GOT3 (cell line): ENCODE measurements at places on chromosomes 2 and 18.
A peak's percentile ranks its signal among the peaks of the same experiment; 100 is the strongest.

DNA sequence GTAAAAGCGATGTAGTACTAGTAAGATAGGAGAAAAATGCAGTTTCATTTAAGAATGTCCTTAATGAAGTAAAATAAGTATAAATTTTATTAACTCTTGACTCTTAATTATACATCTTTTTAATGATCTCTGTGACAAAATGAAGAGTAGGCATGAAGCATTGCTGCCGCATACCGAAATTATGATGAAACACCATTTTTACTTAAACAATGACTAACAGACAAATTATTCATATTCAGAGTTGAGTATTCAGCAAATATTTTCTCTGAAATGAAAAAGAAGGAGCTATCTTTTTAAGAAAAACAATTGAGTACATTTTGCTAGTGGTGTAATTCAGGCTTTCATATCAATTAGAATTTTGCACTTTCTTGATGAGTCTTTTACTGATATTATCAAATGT is 150.6 kb upstream of the DOCK10 start:
- DNase-seq, result no peak

DNA sequence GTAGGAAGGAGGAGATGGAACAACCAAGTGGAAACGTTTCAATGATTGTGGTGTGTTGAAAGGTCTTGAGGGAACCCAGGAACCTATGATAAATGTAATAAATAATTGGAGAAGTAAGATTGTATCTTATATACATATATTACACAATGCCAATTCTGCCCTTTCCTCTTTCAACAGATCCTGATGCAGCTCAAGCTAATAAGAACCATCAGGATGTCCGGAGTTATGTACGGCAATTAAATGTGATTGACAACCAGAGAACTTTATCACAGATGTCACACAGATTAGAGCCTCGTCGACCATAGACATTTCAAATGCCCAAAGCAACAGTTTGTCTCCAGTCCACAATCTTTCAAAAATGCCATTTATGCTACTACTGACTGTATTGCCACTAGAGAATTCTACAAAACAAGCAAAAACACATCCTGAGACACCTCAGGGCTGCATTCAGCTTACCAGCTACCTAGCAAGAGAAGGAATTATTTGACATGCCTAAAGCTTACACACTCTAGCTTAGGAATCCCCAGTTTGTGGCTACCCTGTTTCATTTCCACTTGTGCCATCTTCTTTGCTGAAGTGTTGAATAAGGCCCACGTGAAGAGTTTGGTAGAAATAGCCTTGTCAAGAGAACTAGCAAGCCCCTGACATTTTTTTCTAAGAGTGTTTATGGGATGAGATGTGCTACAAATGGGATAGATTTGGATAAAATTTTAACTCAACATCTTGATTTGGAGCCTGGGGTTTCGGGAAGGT is 24.0 kb upstream of the MAP3K20 start:
- DNase-seq, result no peak

GRCh38 chr18:50559752-50560680 is at the start of gene MAPK4:
Gene MAPK4 (plus strand): TSS chr18:50560087. CDS start chr18:50663959, 103,872 bp downstream.
- no peak for DNase-seq

DNA sequence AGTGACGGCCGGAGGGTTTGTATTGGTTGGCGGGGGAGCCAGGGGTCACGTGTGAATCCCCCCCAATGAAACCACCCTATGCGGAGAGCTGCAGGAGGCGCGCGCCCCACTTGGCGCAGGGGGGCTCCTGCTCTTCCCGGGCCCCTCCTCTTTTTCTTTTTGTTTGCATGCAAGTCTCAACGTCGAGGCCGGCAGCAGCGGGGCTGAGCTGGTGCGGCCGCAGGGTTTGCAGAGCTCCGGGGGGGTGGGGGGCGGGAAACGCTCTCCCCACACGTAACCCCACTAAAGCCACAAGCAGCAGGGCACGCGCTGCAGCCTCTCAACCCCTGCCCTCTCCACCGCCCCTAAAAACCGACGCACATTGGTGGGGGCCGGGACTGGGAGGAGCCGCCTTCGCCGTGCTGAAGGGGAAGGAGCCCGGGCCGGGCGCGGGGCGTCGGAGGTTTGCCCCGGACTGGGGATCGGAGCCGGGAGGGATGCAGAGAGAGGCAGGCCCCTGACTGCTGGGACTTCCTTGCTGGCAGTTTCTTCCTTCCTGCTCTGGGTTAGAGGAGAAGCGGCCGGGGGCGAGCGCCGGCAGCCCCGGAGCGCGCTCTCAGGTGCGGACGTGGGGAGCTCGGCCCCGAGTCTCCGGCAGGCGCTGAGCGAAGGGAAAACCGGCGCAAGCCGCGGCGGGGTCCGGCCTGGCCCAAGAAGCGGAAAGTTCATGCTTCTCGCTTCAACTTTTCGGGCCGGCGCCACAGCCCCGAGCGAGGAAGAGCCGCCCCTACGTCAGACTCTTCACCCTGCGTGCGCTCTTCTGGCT is 864 bp downstream of the LBH start:
- DNase-seq, result peak; percentile 35

DNA sequence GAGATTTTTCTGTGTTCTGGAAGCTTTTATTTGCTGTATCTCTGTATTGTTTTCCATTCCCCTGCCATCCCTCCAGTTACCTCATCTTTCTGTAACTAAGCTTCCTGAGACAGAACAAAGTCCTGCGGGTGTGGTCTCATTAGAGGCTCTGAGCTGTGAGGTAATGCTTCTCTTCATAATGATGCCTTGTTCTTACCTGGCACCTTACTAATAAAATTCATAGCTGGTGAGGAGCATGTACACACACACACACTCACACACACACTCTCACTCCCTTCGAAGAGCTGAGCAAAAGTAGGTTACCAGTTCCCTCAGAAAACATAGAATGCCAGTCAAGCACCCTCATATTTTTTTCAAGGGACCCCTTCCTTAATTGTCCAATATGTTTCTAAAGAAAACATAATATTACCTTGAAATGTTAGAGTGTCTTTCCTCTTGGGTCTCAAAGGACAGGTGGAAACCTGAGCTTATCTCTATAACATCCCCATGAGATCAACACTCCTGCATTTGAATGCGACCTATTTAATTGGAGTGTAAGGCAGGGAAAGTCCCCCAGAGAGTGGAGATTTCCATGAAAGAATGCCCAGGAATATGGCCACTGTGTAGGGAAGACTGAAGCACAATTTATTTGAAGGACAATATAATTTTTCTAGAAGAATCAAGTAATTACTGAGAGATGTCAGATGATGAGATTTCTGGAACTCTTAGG is 161.6 kb upstream of the NCK2 start:
- no peak for DNase-seq

GRCh38 chr2:107334306-107334705 is 448.3 kb upstream of the ST6GAL2 start:
- DNase-seq, result no peak

DNA sequence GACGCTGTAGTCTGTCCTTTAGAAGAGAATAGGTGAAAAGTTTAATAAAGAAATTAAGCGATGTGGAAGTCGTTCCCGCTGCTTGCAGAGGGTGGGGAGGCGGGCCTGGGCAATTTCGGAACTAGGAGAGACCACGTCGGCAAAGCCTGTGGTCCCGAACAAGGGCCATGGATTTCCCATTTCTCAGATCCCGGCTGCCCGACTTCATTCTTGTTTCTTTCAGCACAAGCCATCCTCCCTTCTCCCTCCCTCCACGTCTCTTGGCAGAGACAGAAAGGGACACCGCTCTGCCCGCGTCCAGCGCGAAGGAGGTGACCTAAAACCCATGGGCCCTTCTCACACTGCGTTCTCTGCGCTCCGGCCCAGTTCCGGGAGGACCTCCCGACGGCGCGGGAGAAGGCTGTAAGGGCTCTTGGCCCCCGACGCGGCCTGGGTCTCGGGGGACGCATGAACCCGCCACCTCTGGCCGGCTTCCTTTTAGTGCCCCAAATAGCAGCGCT is 2.2 kb upstream of the BCL2L11 start:
- no peak for DNase-seq

- DNase-seq, result no peak
These were observed 133.9 kb downstream of the ARHGAP15 start for GRCh38 chr2:143263066-143263625.

DNA sequence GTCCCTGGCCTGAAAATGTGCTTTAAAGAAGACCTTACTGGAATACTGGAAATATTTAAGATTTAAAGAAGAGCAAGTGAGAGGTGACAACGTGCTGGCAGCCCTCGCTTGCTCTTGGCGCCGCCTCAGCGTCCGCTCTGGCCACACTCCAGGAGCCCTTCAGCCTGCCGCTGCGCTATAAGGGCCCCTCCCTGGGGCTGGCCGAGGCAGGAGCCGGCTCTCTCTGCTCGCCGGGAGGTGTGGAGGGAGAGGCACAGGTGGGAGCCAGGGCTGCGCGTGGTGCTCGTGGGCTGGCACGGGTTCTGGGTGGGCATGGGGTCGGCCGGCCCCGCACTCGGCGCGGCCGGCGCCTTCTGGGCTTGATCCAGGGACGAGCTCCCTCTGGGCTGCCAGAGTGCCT is 2.9 kb upstream of the COQ10B start:
- no peak for DNase-seq

DNA sequence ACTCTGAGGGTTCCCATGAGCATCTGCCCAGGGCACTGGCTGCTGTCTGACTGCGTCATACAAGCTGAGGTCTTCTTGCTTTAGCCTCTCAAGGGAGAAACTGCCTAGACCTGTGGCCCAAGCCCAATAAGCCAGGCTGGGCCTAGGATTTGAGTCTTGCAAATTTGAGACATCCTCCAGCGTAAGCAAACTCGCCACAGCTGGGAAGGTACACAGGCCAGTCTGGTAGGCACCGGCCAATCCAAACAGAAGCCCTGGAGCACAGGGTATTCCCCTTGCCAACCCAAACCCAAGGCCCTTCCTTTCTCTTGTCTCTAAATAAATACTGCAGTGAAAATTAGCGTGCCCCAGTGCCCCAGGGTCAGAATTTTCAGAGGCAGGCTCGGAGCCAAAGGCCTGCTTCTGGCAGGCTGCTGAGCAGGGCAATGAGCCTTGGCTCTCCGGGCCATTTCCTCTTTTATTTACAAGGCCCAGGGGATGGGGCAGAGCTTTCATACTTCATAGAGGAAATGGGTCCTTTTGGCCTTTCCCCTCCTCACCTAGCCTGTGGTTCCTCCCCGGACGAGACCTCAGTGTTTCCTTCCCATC is 33.3 kb downstream of the POLR1A start:
- DNase-seq, result no peak

- DNase-seq, result no peak
These were observed 148.2 kb downstream of the FAM161A start for GRCh38 chr2:61705625-61706024.

- DNase-seq, result no peak
These were observed 396.1 kb upstream of the RAB12 start for GRCh38 chr18:8212896-8213780.

GRCh38 chr2:95354925-95355324 is 47.6 kb upstream of the FAHD2A start:
- no peak for DNase-seq

DNA sequence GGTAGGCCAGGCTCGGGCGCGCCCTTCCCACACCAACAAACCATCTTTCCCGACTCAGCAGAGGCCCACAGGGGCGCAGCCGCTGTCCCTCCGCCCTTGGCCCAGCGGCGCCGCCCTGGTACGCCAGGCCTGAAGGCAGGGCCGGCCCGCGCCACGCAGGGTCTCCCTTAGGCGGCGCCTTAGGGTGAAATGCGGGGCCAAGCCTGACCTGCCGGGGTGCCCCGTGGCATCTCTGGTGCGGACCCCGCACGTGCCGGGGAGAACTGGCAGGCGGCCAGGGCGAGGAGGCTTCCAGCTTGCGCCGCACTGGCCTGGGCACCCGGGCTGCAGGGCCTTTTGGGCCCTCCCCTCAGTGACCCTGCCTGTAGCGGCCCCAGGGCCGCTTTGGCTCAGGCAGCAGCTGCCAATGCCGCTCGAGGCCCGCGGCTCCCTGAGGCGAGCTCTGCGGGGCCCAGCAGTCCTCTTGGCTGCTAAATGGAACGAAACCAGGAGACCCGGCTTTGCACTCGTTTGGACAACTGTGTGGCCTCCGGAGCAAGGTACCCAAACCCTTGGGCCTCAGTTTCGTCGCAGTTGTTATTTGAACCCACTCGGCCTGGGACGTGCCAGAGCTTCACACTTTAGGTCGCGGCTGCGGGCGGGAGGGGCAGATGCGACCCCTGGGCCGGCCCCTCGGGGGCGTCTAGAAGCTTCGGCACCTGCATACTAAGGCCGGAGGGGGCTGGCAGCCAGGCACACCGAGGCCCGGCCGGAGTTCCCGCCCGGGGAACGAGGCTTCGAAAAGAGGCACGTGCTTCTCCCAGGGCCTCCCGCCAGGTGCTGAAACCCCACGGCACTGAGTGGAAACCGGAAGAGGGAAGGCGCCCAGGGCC is 8.5 kb downstream of the OTX1 start:
- DNase-seq, result no peak

DNA sequence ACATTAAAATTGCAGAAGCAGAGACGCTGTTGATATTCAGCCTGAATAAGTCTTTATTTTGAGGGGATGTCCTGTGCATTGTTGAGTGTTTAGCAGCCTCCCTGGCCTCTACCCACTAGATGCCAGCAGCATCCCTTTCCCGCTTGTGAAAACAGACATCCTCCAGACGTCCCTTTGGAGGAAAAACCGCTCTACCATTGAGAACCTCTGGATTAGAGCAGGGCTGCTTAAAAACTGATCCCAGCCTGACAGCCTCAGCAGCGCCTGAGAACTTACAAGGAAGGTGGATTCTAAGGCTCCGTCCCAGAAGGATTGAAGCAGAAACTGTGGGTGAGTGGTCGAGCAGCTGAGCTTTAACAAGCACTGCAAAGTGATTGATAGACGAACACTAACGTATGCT is 349.7 kb downstream of the CYRIA start:
- DNase-seq, result no peak

- DNase-seq, result no peak
These were observed 116.4 kb downstream of the TAF4B start for GRCh38 chr18:26342646-26343045.

GRCh38 chr2:221822416-221822815 is 250.3 kb upstream of the EPHA4 start:
- DNase-seq, result no peak

DNA sequence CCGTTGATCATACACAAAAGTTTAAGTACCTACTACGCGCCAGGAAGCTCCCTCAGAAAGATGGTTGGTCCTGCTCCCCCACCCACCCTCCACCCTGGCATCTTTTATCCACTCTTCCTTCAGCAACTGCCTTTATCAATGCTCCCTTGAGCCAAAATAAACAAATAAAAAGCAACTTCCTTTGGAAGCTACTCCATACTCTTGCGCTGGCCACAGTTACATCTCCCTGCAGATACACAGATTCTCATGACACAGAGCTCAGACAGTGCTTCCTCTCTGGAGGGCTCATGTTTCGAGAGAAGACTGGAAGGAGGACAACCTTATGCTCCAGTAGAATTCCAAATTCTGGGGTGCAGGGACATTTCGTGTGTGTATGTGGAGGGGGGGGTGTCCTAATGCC is 3.8 kb upstream of the STEAP3 start:
- no peak for DNase-seq
